IPS DF 6.9 (cell line): ENCODE measurements at places on chromosomes 12 and 14.

DNA sequence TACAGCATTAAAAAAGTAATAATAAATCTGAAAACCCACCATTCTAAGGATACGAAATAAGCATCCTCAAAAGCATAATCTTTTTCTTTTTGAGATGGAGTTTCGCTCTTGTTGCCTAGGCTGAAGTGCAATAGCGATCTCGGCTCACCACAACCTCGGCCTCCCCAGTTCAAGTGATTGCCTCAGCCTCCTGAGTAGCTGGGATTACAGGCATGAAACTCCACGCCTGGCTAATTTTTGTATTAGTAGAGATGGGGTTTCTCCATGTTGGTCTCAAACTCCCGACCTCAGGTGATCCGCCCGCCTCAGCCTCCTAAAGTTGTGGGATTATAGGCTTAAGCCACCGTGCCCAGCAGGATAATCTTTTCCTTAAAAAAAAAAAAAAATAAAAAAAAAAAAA is 4.3 kb downstream of the CCNT1 start:
- DNase-seq = no peak

GRCh38 chr12:111201036-111201435 is 167.9 kb downstream of the PHETA1 start:
- no peak for DNase-seq

GRCh38 chr14:24843494-24843893 is 206.5 kb downstream of the STXBP6 start:
- no peak for DNase-seq

- DNase-seq = no peak
Measured at GRCh38 chr14:55180006-55180405, 11.4 kb downstream of the DLGAP5 start.

- no peak for DNase-seq
Measured at GRCh38 chr12:57591782-57592325, 862 bp downstream of the PIP4K2C start.

- no peak for DNase-seq
Measured at GRCh38 chr14:89317051-89317691, 99.9 kb downstream of the FOXN3 start.

DNA sequence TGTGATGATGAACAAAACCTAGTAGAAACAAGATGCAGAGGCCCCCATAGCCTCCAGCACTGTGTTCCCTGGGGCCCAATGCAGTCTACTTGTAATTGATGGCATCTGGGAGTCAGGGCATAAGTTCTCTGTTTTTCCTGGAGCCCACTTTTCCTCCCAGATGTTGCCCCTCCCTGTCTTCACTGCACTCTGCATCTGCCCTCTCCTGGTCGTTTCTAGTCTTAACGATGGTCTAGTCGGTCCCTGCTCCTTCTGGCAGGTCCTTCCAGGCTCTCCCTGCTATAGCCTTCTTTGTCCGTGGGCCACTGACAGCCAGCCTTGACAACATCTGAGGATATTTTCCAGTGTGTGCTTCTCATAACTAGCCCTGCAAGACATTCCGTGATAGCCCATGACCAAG is 208.3 kb downstream of the GXYLT1 start:
- no peak for DNase-seq

DNA sequence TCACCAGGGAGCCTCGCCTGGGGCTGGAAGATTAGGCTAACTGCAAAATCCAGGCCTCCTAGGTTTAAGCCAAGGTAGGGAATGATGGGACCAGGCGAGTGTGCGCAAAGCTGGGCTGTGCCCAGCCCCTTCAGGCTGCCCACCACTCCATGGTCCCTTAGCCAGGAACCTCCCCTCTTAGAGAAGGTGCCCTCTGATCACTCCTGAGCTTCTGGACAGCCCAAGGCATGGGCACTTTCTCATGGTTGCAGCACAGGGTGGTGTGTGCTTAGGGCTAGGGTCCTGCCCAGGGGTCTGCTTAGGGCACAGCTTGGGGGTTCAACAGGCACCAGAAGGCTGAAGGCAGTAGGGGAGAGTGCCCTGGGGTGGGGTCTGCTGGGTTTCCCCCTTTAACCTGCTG is 69.0 kb downstream of the PRIMA1 start:
- DNase-seq = no peak

GRCh38 chr12:70190262-70191010 is 52.8 kb upstream of the CNOT2 start:
- no peak for DNase-seq

GRCh38 chr14:76138758-76139723 is 12.7 kb upstream of the GPATCH2L start:
- DNase-seq = no peak

- no peak for DNase-seq
Measured at GRCh38 chr12:64218597-64218996, 3.5 kb downstream of the KICS2 start.

DNA sequence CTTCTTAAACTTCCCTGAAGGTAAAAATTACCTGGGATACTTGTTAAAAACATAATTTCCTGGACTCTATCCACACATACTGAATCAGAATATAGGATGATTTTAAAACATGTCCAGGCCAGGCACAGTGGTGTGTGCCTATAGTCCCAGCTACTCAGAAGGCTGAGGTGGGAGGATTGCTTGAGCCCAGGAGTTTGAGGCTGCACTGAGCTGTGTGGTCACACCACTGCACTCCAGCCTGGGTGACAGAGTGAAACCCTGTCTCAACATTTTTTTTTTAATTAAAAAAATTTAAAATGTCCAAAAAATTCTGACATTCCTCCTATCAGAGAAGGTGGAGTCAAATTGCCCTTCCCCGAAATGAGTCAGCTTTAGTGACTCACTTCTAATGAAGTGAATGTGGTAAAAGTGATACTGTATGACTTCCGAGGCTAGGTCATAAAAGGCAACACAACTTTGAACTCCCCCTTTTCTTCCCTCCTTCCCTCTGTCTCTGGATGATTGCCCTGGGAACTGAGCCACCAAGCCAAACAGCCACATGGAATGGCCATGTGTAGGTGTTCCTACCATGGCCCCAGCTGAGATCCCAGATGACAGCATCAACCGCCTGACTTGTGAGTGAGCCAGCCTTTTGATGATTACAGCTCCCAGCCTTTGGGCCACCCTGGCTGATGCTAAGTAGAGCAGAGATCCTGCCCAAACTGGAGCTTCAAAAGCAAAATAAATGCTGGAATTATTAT is 36.3 kb downstream of the LIMA1 start:
- DNase-seq = no peak

DNA sequence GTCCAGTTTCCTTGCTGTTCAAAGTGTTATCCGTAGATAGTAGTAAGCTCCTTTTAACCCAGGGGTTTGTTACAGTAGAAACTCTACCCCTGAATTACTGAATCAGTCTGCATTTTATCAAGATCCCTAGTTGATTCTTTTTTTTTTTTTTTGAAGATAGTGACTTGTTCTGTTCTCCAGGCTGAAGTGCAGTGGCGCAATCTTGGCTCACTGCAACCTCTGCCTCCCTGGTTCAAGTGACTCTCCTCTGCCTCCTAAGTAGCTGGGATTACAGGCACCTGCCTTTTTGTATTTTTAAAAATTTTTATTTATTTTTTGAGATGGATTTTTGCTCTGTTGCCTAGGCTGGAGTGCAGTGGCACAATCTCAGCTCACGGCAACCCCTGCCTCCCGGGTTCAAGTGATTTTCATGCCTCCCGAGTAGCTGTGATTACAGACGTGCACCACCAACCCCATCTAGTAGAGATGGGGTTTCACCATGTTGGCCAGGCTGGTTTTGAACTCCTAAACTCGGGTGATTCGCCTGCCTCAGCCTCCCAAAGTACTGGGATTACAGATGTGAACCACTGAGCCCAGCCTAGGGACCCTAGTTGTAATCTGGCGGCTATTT is 10.5 kb downstream of the LARP4 start:
- no peak for DNase-seq

DNA sequence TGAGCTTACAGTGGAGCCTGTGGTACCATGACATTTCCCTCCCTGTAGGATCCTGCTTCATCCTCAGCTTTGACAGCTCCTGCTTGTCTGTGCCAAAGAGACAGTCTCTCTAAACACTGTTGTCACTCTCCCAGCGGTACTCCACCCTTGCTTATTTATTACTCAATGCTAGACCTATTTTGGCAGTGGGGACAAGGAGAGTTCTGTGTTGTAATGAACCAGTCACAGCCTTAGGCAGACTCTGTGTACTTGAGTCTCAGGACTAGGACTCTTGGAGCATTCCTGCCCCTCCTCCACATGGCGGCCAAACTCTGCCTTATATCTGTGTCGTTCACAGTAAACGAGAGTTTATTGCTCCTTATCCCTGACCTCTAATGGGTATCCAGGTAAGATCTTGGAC is 70.9 kb downstream of the PIK3C2G start:
- DNase-seq = no peak

- no peak for DNase-seq
Measured at GRCh38 chr12:89351489-89352241, 636 bp downstream of the DUSP6 start.

- DNase-seq = no peak
Measured at GRCh38 chr12:128662101-128662500, 161.7 kb downstream of the SLC15A4 start.

DNA sequence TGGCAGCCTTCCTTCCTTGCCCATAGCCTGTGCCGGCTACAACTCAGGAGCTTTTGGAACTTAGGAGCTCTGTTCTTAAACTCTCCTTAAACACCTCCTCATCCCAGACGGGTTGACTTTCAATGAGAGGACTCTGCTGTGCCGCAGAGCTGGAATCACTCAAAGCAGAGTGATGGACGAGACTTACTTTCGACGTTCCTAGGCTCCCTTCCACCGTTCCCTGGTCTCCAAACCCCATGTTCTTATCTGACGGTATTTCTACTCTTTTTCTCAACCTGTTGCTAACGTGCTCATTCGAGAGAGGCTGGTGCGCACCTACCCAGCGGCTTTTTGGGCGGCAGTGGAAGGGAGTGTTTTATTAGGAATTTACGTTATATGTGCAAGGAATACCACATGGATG is 232.7 kb downstream of the CACNA1C start:
- DNase-seq = no peak

- no peak for DNase-seq
Measured at GRCh38 chr14:34489324-34489723, 27.3 kb upstream of the SPTSSA start.

DNA sequence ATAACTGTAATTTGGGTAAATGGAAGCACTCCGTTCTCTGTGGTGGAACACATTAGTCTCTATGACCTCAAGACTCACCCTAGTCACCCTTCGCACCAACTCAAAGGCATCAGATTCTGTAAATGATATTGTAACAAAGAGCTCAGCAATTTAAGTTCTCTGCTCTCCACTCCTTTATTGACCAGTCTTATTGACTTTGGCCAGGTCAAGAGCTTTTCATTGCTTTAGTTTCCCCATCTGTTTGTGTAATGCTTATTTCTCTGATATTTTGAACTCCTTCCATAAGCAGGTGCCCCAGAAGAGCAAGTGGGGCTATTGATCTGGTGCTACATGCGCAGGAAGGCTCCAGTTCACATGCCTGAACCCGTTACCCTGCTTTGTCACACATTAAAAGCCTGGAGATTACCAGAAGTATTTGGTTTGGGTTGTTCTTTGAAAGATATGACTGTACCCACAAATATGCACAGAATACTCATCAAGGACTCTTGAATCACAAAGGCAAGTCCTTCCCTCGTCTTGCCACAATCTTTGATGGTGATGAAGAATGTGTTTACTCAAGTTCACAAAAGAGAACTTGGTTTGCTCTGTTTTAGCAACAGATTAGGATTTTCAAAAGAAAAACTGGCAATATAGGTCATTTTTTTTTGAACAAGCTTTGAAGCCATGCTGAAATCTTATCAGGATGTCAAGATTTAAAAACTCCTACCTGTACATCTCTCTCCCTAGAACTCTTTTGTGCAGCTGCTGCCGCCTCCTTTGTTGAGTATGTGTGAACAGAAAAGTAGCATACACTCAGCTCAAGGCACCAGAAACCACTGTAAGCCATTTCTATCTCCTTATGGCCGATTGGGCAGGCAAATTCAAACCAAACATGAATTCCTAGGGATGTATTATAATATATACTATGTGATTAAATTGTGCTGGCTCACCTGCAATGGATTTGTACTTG is 193.9 kb downstream of the BCAT1 start:
- DNase-seq = no peak

- DNase-seq = no peak
Measured at GRCh38 chr12:2290516-2291065, 237.8 kb downstream of the CACNA1C start.

GRCh38 chr14:34781242-34781641 is 66.8 kb upstream of the CFL2 start:
- DNase-seq = no peak

DNA sequence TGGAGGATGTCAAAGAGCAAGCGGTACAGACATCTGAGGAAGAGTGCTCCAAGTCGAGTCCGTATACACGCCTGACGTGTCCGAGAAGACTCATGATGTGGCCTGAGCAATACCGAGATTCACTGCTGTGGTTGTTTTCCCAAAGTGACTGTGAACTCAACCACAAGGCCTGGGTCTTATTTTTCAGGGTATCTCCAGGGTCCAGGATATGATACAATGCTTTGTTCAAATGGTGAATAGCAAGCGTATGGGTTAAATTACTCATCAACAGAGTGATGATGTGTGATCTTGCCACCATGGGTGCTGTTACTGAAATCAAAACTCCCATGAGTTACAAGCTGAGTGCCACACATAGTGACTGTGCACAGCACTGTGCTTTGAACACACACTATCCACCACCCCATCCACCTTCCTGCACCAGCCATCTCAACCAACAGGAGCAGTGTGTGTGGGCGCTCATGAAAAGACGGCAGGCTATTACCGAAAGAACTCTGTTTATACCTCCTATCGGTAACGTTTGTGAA is 109.6 kb downstream of the BCAT1 start:
- no peak for DNase-seq

DNA sequence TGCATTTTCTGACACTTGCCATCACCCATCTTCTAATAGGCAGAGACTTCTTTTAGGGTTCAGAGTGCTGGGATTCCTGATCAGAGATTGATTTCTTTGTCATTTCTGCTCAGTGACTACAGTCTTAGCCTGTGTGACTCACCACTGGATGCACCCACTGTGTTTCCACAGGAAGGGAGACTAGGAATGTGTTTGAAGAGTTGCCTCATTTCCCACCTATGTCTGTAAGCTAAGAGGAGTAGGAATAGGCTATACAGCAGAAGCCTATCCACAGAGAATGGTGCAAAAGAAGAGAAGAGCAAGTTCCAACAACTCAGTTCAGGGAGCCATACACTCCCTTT is 60.2 kb upstream of the ACTN1 start:
- DNase-seq = no peak

DNA sequence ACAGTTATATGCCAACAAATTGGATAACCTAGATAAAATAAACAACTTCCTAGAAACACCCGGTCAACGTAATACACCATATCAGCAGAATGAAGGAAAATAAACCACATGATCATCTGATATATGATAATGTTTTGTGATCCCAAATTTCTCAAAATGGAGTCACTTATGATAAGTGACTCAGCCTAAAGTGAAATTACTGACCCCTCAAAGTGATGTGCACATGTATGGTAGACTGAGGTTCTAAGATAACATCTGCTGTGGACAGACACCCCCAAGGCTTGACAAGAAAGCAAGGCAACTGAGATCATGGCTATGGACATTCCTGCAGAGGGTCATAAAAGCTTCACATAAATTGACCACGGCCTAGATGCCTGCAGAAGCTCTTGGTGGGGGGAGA is 105.1 kb upstream of the DCN start:
- no peak for DNase-seq

GRCh38 chr12:113443030-113443539 is 20.9 kb downstream of the SDSL start:
- no peak for DNase-seq

- no peak for DNase-seq
Measured at GRCh38 chr12:72543777-72544467, 271.8 kb downstream of the TRHDE start.

- DNase-seq = no peak
Measured at GRCh38 chr12:75933101-75933500, 98.5 kb downstream of the PHLDA1 start.
